Stimulated activated CD4-positive, alpha-beta T cell treated with anti-CD3 and anti-CD28 coated beads, Interleukin-15, amount 100 ng/mL, for 1 hour (primary cell): ENCODE measurements at places on chromosomes 1 and 21.

DNA sequence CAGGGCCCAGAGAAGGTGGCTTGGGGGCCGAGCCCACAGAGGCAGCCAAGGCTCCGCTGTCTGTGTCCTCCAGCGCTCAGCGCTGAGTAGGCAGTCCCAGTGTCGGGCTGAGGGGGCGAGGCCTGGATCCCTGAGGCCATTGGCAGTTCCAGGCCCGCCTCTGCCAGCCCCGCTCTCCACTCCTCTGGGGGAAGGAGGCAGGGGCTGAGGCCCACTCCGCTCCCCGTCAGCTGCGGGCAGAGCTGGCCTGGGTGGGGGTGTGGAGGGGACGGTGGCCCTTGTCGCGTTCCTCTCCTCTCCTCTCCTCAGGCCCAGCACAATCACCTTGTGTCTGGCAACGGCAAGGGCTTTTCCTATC lies 132.8 kb downstream of the CASZ1 start:
- no peak for DNase-seq

GRCh38 chr1:183238071-183238470 lies 52.0 kb downstream of the LAMC2 start:
- no peak for DNase-seq

- DNase-seq = no peak
Measured at GRCh38 chr1:47209091-47209490, 19.3 kb upstream of the PDZK1IP1 start.

- no peak for DNase-seq
Measured at GRCh38 chr1:160330119-160330518, 12.9 kb downstream of the COPA start.

DNA sequence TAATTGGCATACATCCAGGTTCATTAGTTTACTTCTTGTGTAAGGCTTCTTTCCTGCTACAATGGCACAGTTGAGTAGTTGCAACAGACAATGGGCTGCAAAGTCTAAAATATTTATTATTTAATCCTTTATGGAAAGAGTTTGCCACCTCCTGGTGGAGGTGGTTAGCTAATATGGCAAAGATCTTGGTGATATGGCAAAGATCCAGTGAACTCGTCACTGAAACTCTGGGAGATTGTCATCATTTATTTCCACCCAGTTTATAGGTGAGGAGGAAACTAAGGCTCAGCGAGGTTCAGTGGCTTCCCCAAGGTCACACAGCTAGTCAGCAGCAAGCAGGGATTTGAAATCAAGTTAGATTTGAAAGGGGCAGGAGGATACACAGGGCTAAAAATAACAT lies 16.1 kb upstream of the IFFO2 start:
- DNase-seq = no peak

DNA sequence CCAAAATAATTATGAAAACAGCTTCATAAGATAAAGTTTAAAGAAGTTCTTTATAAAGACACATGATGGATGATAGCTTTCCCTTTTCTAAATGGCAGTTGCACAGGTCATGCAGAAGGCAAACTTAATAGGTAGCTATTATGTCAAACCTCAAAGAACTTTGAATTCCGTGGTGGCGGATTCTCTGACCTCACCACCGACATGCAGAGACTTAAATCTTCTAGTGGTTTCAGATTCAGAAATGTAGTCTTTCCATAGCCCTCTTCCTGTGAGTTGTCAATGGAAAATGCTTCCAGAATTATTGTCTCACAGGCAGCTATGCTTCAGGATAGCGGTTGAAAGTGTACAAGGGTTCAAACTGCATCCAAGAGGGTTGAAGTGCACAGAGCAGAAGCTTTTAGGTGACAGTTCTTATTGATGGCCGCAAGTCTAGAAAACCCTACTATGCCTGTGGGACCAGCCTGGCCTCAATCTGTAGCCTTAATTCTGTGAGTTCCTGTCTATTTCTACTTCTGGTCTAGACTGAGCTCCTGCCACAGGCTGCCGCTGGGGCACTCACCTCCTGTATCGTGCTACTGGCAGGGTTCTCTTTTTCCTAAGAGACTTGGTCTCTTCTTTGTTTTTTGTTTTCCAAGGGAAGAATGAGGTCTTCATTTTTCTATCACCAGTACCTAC lies 117.0 kb upstream of the ERRFI1 start:
- DNase-seq = no peak
